Activated CD4-positive, alpha-beta T cell treated with anti-CD3 and anti-CD28 coated beads, Interleukin-2, amount 50 U/mL, for 4 hours (primary cell): ENCODE measurements at places on chromosomes 4 and X.

DNA sequence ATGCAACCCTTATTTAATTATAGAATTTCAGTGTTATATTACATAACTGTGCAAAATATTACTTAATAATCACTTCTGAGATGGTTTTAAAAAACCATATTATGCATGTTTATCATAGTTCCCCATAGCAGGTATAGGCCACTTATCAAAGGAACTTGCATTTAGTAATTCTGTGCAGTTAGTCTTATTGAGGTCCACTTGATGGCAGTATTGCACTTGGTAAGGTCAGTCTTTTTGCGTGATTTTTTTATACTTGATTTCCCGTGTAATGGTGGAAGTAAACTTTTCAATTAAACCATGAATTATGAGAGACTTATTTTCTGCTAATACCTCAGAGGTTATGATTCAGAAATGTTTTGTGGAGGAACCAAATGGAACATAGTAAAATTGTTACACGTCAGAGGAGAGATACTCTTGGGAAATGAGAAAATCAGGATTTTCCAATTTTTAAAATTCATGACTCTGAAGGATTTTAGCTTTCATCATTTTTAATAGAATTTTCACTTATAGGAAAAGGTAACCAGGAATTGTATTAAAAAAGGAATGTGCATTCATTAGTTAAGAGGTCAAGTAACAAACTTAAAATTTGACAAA, 230.0 kb downstream of the CCSER1 start:
- DNase-seq = no peak

- DNase-seq = no peak
Observed at GRCh38 chr4:20773144-20773997, 73.1 kb downstream of the PACRGL start.

DNA sequence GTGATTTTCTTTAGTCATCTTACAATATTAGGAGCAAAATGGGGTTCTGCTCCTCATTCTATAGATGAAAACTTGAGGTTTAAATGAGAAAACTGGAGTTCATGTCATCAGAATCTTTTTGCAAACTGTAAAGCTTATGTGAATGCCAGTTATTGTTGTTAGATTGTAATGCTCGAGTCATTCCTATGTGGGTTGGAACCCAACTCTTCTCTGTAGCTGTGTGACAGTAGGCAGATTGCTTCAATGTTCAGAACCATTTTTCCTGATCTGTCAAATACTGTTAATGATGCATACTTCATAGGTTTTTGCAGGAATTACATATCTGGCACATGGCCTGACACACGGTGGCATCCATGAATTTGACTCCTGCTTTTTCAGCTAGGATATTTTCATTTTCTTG, 178.9 kb downstream of the RAPGEF2 start:
- no peak for DNase-seq

DNA sequence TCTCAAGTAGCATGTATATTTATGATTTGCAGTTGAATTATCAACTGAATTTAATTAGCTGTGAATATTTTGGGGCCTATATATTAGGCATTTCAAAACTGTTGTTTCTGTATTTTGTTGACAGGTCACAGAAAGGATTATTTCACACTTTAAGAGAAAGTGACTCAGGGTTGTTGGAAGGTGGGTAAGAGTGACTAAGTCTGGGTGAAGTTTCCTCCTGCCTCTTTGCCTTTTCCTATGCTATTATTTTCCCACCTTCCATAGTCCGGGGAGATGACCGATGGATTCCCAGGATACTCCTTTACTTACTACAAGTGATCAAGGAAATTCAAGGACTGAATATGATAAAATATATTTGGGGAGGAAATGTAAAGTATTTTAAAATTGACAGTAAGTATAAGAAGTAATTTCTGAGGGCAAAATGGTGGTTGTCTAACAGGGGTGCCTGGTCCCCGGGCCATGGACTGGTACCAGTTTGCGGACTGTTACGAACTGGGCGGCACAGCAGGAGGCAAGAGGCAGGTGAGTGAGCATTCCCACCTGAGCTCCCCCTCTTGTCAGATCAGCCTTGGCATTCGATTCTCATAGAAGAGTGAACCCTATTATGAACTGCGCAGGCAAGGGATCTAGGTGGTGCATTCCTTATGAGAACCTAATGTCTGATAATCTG, 175.5 kb upstream of the GPRIN3 start:
- no peak for DNase-seq

DNA sequence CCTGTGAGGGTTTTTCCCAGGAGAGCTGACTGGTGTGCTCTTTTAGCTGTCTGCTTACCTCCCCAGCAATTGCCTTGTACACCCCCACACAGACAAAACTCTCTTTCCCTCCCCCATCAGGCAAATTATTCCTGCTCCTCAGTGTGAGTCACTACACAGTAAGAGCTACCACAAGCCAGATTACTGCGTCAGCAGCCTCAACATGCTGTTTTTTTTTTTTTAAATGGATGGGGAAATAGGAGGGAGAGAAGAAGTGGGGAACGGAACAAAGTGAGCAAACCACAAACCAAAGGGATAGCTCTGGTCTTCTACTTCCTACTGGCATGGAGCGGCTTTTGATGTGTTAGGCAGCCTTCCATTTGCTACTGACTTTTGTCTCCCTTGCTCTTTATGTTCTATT, 107.5 kb upstream of the ACSL4 start:
- DNase-seq = no peak

DNA sequence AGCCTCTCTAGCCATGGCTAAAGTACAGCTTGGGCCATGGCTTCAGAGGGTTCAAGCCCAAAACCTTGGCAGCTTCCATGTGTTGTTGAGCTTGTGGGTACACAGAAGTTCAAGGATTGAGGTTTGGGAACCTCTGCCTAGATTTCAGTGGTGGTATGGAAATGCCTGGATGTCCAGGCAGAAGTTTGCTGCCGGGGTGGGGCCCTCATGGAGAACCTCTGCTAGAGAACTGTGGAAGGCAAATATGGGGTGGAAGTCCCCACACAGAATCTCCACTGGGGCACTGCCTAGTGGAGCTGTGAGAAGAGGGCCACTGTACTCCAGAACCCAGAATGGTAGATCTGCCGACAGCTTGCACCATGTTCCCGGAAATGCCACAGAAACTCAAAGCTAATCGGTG, 59.5 kb downstream of the NEXMIF start:
- DNase-seq = no peak

- no peak for DNase-seq
Observed at GRCh38 chr4:1572521-1572920, 111.6 kb downstream of the FAM53A start.
